IPS-NIHi11 (cell line): ENCODE measurements at places on chromosomes 5 and 9.
A peak's percentile ranks its signal among the peaks of the same experiment; 100 is the strongest.

DNA sequence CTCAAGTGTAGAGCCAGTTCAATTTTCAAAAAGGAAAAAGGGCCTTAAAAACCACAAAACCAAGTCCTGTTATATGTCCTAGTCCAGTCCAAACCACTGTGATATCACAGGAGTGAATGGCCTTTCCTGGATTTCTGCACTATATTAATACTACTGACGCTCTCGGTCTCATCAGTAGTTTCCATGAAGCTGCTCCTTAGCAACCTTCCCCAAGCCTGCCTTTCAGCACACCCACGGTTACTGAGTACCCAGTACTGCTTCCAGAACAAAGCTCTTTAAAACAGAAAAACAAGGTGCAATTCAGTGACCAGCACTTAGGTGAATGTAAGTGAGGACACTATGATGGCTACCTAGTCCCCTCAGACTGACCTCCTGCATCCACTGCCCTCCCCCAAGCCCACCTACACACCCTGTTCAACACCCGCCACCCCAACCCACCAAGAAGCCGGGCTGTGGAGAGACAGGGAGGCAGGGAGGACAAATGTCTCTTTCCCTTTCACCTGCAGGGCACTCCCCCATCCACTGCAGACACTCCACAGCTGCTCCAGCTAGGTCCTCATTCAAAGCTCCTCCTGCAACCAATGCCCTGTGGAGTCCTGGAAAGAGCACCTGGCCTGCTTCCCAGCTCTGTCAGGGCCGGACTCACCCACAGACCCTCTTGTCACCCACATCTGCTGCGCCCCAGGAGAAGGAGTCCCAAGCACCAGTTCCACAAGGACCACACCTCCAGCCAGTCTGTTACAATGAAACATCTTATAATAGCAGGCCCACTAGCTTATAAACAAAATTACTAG lies 25.9 kb downstream of the PSMB7 start:
- DNase-seq = no peak

GRCh38 chr9:84101964-84102632 lies 121.5 kb downstream of the RMI1 start:
- peak; percentile 19 for DNase-seq

GRCh38 chr9:115036691-115037090 lies 81.3 kb downstream of the TNC start:
- DNase-seq = no peak

GRCh38 chr5:168813184-168813968 lies 234.2 kb upstream of the PANK3 start:
- no peak for DNase-seq
